Subcutaneous preadipocyte (primary cell): ENCODE measurements at places on chromosomes 2 and 18. TPM values are rescaled to one million over a fixed set of nuclear protein-coding genes. Genes with fewer than 3 reads are reported as not detected.

The STPG4 gene
- total RNA-seq, result under 0.01 and 0.20 TPM in 2 replicates

The WIPF1 gene
- 17.2 and 23.9 TPM in 2 replicates for total RNA-seq

The CD28 gene
- total RNA-seq, result not detected in 2 replicates

The E2F6 gene
- total RNA-seq, result 7.3 and 10.0 TPM in 2 replicates

The IL18RAP gene
- not detected in 2 replicates for total RNA-seq

The ASB18 gene
- total RNA-seq, result not detected in 2 replicates

The CCDC141 gene
- under 0.01 TPM in 1 of 2 replicates, not detected in the other for total RNA-seq

The FBXO41 gene
- 1.6 and 1.8 TPM in 2 replicates for total RNA-seq

The C2orf80 gene
- not detected in 2 replicates for total RNA-seq
